ENCODE measurements at places on chromosomes 11 and 22.

- no peak for DNase-seq
Observed at GRCh38 chr11:67355794-67356386, 2.5 kb upstream of the POLD4 start.

DNA sequence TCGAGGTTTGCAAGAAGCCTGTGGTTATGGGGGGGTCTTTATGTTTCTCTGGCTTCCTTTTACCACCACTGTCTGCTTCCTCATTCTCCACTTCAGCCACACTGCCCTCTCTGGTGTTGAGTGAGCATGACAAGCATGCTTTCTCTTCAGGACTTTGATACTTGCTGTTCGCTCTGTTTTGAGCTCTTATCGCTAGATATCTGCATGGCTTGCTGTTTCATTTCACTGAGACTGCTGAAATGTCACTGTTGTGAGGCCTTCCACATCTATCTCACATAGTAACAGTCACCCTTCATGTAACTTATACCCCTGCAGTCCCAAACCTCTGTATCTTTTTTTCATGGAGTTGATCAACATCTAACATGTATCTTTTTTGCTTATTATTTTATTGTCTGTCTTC lies 59.8 kb downstream of the TMEM135 start:
- no peak for DNase-seq

DNA sequence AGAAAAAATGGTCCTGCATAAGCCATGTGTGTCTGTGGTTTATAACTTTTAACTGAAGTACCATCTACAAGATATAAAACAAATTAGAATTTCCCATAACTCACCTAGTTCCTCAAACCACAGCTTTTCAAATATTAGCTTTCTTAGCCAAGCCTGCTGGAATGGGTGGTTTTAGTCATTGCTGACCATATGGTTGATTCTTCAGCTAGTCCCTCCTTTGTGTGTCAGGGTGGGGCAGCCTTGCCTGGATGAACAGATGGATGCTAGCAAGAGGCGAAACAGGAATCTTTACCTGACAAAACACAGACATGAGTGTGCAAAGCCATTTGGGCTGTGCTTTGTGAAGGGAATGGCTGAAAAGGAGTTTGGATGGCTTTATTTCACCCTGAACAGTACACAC lies 6.9 kb upstream of the B3GNT6 start:
- no peak for DNase-seq

GRCh38 chr22:38901111-38901641 lies 29.2 kb upstream of the CBX6 start:
- no peak for DNase-seq

DNA sequence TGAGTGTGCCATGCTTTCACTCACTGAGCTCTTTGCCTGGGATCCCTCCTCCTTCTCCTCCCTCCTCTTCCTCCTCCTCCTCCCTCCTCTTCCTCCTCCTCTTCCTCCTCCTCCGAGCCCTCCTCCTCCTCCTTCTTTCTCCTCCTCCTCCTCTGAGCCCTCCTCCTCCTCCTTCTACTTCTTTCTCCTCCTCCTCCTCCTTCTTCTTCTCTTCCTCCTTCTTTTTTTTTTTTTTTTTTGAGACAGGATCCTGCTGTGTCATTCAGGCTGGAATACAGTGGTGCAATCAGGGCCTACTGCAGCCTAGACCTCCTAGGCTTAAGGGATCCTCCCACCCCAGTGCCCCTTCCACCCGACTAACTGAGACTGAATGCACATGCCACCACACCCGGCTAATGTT lies 62.3 kb downstream of the DEUP1 start:
- DNase-seq: no peak

Measured in activated CD8-positive, alpha-beta memory T cell treated with anti-CD3 and anti-CD28 coated beads for 1 hour (primary cell).